Activated CD4-positive, alpha-beta T cell treated with anti-CD3 and anti-CD28 coated beads for 4 hours (primary cell): ENCODE measurements at places on chromosomes 11 and 22.

- no peak for DNase-seq
These were observed 39.8 kb downstream of the OR6Q1 start for GRCh38 chr11:58070585-58070984.

GRCh38 chr11:6666302-6667183 is 10.9 kb upstream of the DCHS1 start:
- DNase-seq, result no peak

DNA sequence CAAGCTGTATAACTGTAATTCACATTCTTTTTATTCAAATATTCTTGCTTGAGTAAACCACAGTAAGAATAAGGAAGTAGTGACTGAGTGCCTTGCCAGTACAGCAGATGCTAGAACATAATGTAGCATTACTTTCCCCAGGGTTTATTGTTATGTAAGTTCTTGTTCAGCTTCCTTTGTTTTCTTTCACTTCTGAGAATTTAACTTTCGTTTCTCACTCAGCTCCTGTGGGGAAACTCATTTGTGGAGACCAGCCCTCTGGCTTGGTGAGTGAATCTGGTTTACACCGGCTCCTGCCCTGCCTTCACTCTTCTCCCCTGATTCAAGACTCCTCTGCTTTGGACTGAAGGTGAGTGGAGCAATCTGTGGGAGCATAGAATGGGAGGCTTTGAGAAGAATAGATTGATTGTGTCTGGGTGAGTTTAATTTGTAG is at the start of gene TRIM22:
TRIM22 (plus strand) TSS at position 240 of the 433 bp plus-strand sequence. CDS start 6,443 bp downstream, outside the sequence.
- peak; percentile 49 for DNase-seq

GRCh38 chr11:12085371-12086251 is 24.8 kb upstream of the MICAL2 start:
- no peak for DNase-seq
